ENCODE measurements at places on chromosomes 6 and 20.

DNA sequence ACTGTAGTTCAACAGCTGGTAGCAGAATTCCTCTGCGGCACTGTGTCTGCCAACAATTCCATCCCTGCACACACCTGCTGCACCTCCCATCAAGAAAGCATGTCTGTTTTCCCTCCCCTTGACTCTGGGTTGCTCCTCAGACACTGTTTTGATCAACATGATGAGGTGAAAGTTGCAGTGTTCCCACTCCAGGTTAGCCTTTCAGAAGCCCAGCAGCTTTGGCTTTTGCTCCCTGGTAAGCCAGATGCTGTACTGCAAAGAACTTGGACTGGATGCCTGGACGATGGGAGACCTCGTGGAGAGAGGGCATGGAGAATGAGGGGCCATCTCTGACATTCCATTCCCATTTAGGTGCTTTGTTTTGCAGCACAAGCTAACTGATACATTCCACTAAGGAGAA lies 79.1 kb upstream of the MAFB start:
- no peak for DNase-seq

- DNase-seq: no peak
Observed at GRCh38 chr6:11011787-11012234, 32.3 kb downstream of the ELOVL2 start.

- no peak for DNase-seq
Observed at GRCh38 chr6:130009146-130009545, 9.2 kb upstream of the L3MBTL3 start.

DNA sequence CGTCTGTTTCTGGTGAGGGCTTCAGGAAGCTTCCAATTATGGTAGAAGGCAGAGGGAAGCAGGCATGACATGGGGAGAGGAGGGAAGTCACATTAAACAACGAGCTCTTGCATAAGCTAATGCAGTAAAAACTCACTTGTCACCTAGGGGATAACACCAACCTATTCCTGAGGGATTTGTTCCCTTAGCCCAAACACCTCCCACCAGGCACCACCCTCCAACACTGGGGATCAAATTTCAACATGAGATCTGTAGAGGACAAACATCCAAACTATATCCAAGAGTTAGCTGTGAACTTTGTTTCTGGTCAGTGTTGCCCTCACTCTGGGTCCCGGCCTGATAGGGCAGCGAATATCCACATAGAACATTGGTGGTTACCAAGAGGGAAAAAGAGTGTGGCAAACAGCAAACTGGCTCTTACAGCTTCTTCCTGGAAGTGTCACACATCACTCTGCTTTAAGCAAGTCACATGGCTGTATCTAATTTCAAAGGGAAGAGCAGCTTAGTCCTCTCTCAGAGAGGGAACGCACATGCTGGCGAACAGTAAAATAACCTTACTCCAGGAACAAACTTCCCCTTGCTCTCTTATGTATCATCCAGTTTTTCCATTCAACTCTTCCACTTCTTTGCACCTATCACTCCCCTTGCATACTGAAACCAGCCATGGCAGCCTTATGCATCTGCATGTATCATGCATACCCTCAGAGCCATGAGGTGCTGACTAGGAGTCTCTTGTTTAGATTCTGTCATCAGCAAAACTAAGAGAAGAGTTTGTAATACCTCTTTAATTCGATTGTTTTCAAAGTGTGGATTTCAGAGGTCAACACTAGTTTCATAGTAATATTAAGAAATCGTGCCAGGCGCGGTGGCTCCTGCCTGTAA lies 4.8 kb upstream of the MOCS1 start:
- no peak for DNase-seq

DNA sequence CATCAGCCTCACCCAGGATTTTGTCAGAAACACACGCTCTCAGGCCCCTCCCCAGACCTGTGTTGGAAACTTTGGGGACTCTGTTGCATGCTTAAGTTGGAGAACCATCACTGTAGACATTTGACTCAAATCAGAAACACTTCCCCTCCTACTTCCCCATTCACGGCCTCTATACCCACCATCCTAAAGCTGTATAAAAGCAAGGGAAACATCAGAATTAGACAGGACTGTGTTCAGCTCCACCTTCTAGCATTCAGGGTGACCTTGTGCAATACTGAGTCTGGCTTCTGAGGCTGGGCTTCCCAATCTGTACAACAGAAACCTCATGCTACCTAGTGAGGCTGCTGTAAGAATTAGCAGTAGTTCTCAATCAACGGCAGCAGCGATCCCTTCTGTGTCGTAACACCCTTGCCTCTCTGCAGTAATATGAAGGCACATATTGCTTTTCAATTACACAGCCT lies 252.3 kb downstream of the LY86 start:
- DNase-seq: no peak

- DNase-seq: no peak
Observed at GRCh38 chr6:20931093-20931492, 396.8 kb downstream of the CDKAL1 start.

GRCh38 chr6:157300006-157300405 lies 23.3 kb downstream of the TMEM242 start:
- DNase-seq: no peak

- DNase-seq: no peak
Observed at GRCh38 chr6:143783077-143783476, 60.1 kb upstream of the LTV1 start.

- no peak for DNase-seq
Observed at GRCh38 chr6:150546457-150546856, 53.2 kb upstream of the PLEKHG1 start.

DNA sequence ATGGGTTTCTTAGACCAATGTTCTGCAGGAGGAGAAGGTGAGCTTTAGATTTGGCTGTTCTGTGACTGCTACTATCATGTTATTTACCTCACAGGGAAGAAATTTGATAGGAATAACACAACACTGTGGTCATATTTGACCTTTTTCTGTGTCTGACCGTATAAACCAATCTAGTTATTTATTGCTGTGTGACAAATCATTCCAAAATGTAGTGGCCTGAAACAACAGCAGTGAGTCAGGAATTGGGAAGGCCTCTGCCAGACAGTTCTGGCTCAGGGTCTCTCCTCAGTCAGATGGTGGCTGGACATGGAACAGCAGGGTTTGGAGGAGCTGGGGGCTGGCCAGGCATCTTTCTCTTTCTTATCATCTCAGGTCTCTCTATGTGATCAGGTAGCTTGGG lies 33.0 kb downstream of the RIPOR2 start:
- no peak for DNase-seq
